ENCODE measurements at places on chromosomes 7 and 10. TPM values are rescaled to one million over a fixed set of nuclear protein-coding genes. Genes with fewer than 3 reads are reported as not detected.

GRCh38 chr10:93073539-93074146 lies at the start of gene CYP26A1:
Gene CYP26A1, plus strand, starts transcription at chr10:93073893. Its CDS starts 42 bp downstream, at chr10:93073935.
- H3K27ac ChIP-seq, result no peak within 1 kb of the TSS
- peaks cover 29% of the 10 kb centered on the region for H3K4me1 ChIP-seq
- H3K4me3 ChIP-seq, result peak within 1 kb of the TSS; percentile 48
- no peaks in the 10 kb centered on the region for H3K36me3 ChIP-seq
- peak; percentile 25 for DNase-seq

DNA sequence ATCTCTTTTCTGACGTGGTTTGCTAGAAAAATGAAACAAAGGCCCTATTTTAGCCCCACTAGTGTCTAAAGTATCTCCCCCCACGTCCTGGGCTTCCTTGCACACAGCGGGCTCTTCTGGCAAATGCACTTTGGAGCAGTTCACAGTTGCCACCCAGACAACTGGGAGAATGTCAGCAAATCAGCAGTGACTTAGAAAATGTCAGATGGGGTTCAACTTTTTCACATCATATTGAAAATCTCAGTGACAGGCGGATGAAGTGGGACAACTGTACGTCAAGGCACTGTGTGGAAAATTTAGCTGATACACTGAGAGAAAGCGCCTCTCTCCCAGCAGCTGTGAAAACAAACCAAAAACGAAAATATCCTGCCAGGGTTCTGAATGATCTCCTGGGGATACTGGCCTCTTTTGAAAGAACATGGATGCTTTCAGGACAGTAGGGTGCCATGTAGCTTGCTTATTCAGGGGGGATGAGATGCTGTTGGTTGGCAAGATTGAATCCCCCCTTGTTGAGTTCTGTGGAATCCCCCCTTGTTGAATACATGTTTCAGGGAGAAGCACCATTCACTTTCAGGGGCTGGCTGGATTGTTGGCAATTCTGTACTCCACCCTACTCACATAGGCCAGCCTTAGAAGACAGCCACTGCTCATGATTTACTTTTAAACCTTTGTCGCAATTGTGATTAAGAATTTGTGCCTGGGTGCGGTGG lies 372.8 kb upstream of the CELF2 start:
- no peaks in the 10 kb centered on the region for H3K4me1 ChIP-seq
- no peak for DNase-seq
- peaks cover 29% of the 10 kb centered on the region for H3K27me3 ChIP-seq
- no peaks in the 10 kb centered on the region for H3K36me3 ChIP-seq
- H3K27ac ChIP-seq, result no peak overlapping the region

H2BK1 gene
- not detected for total RNA-seq

AVPI1 gene
- 2.2 TPM for total RNA-seq

- peak; percentile 29 for DNase-seq
- H3K4me1 ChIP-seq, result peaks cover 11% of the 10 kb centered on the region
- H3K36me3 ChIP-seq, result no peaks in the 10 kb centered on the region
- no peak overlapping the region for H3K27ac ChIP-seq
- no peak overlapping the region for H3K4me3 ChIP-seq
These were observed 43.5 kb downstream of the PRTFDC1 start for GRCh38 chr10:24908793-24909423.

- no peaks in the 10 kb centered on the region for H3K36me3 ChIP-seq
- DNase-seq, result no peak
- peaks cover 12% of the 10 kb centered on the region for H3K27me3 ChIP-seq
- no peak overlapping the region for H3K27ac ChIP-seq
- no peaks in the 10 kb centered on the region for H3K4me1 ChIP-seq
These were observed 217.3 kb downstream of the SNX10 start for GRCh38 chr7:26508917-26509316.

DNA sequence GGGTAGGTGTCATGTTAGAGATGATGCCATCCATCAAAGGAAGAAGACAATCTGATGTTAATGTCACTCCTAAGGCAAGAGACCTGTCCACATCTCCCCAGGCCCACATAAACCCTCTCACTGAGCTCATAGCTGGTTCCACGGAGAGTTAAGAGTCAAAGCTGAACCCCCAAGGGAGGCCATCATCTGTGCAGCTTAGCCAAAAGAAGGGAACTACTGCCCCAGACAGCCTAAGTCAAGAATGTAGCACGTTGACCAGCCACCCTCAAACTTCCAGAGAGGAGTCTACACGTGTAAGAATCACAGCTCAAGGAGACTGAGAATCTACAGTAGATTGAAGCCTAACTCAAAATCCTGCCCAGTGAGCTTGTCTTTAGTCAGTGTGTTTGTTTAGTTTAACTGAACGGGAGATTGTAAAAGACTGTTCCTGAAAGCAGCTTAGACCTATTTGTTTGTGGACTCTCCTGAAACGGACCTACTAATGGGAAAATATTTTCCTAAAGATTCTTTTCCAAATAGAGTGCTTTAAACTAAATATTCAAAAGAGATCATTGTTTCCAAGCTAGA lies 192.7 kb upstream of the NFE2L3 start:
- H3K4me3 ChIP-seq, result no peak overlapping the region
- H3K27me3 ChIP-seq, result peaks cover 7% of the 10 kb centered on the region
- H3K36me3 ChIP-seq, result no peaks in the 10 kb centered on the region
- no peak for DNase-seq
- no peaks in the 10 kb centered on the region for H3K4me1 ChIP-seq

DNA sequence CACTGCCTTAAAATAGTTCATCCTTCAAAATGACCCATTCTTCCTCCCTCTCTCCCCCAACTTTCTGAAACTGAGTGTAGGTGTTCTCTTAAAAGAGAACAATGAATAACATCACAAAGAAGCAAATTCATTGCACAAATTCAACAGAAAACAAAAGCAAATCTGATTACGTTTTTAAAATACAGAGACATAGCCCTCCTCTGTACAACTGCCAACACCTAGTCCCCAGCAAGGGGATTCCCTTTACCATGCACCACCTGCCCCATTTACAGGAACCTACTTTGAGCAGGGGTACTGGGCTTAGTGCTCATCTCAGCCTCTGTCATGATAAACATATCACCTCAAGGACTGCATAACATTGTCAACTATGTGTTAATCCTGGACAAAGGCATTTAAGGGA lies 302.8 kb upstream of the AOAH start:
- H3K4me3 ChIP-seq, result no peak overlapping the region
- peak overlapping the region; percentile 58 for H3K27ac ChIP-seq
- DNase-seq, result no peak
- no peaks in the 10 kb centered on the region for H3K27me3 ChIP-seq

GRCh38 chr10:129800796-129801340 lies 163.2 kb downstream of the EBF3 start:
- H3K36me3 ChIP-seq, result peaks cover 2% of the 10 kb centered on the region
- H3K4me3 ChIP-seq, result no peak overlapping the region
- no peak for DNase-seq
- no peaks in the 10 kb centered on the region for H3K27me3 ChIP-seq
- no peak overlapping the region for H3K27ac ChIP-seq
